ENCODE measurements at places on chromosomes 7 and 10.

- DNase-seq = no peak
These were observed 518.9 kb downstream of the KCNMA1 start for GRCh38 chr10:77118603-77119282.

- no peak for DNase-seq
These were observed 1.3 kb upstream of the GFRA1 start for GRCh38 chr10:116274064-116274904.

GRCh38 chr7:101684983-101685330, 55.9 kb upstream of the MYL10 start:
- no peak for DNase-seq

- DNase-seq = no peak
These were observed 13.4 kb downstream of the NRBF2 start for GRCh38 chr10:63146503-63146902.

GRCh38 chr7:101333912-101334311, 12.3 kb upstream of the IFT22 start:
- DNase-seq = no peak

DNA sequence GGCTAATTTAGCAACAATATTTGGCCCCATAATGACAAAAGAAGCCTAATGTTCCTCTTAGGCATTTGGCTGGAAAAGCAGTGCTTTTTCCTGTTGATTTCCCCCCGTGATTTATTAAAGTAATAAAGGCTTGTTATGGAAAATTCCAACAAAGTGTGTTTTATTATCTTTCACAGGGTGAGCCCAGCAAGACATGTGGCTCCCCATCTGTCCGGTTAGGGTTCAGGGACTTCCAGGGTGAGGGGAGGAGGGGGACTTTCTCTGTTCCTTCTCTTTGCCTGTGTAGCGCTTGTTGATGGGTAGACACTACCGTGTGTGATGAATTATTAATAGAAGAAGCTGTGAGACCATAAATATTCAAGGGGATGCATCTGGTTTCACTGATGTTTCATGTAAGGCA, 39.0 kb downstream of the HTR5A start:
- no peak for DNase-seq

DNA sequence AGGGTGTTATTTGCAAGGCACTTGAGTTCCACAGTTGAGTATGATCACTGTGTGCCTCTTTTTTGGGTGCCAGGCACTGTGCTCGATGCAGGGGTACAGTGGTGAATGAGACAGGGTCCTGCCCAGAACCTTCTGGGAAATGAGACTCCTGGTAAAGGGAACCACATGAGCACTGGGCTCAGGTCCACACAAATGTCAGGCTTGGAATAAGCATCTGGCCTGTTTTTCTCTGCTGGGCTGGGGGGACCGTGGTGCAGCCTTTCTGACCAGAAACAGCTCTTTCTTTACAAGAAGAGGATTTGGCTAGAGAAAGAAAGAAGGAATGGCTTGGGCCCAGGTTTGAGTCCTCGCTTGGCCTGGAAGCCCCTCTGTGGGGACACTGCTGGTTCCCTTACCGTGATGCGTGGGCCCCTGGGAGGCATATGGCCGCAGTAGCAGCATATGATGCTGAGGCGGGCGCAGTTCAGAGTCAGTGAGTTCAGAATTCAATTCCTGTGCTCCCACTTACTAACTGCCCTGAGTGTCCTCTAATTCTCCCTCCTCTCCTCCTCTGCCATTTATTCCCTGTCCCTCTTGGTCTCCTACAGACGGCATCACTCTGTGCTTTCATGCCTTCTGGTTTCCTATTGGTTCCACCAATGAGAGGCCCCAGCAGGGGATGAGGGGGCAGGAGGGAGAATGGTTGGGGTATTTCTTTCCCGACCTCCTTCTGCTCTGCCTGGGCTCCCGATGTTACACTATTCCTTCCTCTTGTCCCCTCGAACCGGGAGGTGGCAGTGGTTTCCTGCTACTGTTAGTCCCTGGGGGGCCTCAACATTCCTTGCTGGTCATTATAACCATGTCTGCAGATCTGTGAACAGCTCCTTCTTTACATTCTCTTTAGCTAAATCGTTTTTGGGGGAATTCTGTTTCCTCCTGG, 9.6 kb upstream of the KCP start:
- no peak for DNase-seq

- DNase-seq = no peak
These were observed 43.8 kb upstream of the ARL4A start for GRCh38 chr7:12643644-12644043.

GRCh38 chr7:43753843-43754242, 4.6 kb upstream of the BLVRA start:
- no peak for DNase-seq

DNA sequence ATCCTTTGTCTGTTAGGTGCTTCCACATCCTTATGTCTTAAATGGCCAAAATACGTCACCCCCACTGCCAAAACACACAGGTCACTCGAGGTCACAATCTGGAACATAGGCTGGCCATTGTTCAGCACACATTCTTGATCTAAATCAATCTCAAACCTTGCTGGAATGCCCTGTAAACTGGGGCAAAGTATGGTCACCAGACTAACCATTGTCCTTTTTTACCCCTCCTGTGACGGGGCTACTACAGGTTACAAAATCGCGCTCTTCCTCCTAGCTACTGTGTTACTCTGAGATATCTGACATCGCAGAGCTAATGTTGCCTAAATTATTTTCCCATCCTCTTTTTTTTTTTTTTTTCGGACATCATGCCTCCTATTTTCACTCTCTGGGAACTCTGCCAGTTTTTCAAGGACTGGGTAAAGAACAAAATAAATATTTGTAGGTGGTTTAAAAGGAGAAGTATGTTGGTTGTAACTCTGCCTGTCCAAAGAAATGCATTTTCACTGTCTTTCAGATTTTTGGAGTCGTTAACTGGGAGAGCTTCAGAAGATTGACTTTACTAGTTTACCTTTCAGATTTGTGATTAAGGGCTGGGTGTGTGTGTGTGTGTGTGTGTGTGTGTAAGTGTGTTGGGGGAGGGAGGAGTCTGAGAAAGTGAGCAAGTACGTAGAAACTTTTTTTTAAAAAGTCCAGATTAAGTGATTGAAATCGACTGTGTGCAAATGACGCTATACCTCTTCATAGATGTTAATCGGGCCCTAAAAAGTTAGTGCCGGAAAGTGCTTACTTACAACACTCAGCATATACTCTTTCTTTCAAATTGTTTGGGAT, 942 bp upstream of the KIAA1217 start:
- DNase-seq = no peak

GRCh38 chr7:24979470-24979862, 512 bp downstream of the OSBPL3 start:
- peak; percentile 13 for DNase-seq

- no peak for DNase-seq
These were observed 13.2 kb downstream of the HDAC9 start for GRCh38 chr7:18508443-18509427.

DNA sequence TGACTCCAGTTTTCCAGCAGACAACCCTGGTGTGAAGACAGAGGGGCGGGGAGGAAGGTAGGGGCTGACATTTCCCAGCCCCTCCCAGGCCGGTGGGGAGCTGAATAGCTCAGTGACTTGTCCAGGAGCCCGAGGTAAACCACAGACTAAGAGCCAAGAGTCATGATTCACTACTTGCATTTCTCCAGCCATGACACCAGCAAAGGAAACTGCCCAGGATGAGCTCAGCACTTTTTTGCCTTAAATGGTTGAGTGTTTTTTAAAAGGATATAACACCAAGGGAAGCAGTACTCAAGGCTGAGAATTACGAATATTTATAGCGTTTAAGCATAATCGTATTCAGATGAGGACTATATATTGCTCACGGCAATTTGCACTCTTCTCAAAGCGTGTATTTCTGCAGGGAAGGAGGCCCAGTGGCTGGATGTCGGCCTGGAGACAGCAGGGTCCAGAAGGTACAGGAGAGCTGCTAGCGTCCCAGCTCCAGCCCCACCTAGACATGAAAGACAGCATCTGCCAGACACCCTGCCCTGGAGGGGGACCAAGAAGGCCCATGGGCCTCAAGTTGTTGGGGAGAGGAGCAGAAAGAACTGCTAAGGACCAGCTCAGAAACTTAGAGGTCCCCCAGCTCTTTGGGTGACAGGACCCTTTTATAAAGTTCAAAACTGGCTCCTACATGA, 141.4 kb downstream of the GRID1 start:
- DNase-seq = no peak

Measured in esophagus squamous epithelium (tissue), 5 donors.